Upper lobe of left lung (tissue), 6 donors: ENCODE measurements at places on chromosomes 5 and 9. TPM values are rescaled to one million over a fixed set of nuclear protein-coding genes. Genes with fewer than 3 reads are reported as not detected.

- no peak for DNase-seq
Observed at GRCh38 chr5:156834916-156835315, 15.2 kb upstream of the PPP1R2B start.

GRCh38 chr5:522116-522515, 2.1 kb downstream of the SLC9A3 start:
- DNase-seq: no peak

- DNase-seq: no peak
Observed at GRCh38 chr5:62346748-62347147, 40.7 kb downstream of the KIF2A start.

The DRD1 gene
- not detected for total RNA-seq
